ENCODE measurements at places on chromosomes 6 and 20.

DNA sequence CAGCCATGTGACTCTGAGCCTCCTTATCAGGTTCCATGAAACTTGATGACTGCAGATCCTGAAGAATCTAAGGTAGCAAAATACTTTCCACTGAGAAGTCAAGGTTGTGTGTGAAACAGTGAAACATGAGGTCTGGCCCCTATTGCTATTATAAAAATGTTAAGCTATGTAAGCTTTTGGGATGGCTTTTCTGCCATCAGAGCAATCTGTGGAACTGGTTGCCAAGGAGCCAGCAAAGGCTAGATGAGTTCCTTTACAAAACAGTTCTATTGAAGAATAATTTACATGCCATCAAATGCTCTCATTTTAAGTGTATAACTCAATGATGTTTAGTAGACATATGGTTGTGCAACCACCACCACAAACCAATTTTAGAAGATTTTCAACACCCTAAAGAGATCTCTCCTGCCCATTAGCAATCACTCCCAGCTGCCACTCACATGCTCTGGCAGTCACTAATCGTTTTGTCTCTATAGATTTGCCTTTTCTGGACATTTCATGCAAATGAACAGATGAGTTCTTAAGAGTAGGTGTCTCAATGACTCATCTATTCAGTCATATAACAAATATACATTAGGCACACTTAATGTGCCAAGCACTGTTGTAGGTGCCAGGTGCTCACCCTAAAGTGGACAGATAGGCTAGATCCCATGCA, 19.9 kb upstream of the MEP1A start:
- DNase-seq = no peak

DNA sequence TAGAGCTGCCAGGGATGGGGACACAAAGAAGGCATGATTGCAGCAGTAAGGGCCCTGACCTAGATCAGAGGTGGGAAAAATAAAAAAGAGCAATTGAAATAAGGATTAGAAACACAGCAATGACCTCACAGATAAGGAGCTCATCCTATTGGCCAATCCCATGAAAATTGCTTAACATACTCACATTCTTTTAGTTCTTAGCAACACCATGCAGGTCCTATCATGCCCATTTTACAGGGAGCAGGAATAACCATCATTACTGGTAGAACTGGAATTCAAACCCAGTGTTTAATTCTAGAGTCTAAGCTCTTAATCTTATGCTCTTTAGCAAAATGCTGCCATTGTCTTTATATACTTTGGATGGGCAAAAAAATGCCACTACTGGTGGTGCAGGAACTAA, 267.7 kb downstream of the RNF144B start:
- DNase-seq = no peak

- peak; percentile 6 for DNase-seq
Observed at GRCh38 chr6:80214436-80215022, 108.1 kb downstream of the BCKDHB start.

DNA sequence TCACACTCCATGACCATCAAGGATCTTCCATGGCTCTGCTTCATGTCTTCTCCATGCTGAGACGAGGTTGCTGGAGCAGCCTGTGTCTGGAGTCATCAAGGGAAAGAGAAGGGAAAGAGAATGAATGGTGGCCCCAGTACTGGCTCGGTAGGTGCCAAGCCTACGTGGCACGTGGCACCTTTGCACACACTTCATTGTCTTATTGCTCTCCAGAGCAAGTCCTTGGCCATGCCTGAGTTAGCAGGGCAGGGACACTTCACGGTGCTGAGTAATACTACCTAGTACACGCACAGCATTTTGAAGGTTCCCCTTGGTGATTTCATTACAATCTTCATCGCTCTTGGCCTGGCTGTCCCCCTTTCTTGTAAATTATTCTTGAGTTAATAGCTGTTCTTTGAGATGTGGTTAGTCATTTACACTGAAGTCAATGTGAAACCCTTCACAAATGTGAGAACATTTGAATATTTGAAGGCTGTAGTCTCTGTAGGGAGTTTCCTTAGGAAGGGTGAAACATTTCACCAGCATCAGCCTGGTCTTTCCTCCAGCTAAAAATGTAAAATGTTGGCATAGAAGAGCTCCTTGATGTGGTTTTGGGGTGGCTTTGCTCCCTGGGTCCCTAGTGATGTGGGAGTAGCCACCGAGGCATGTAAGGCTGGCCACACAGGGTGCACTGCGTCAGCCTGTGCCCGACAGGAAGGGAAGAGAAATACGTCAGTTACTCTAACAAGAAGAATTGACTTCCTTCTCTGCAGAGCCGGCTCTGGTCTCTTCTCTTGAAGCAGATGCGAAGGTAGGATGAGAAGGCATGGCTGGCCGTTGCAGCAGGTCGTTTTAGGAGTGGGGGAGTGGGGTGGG, at the start of gene SYTL3:
Gene SYTL3 (plus strand): TSS at position 766 of the 855 bp plus-strand sequence. CDS start 13,215 bp downstream, outside the sequence.
- peak; percentile 91 for DNase-seq

GRCh38 chr6:159067334-159067733, 22.5 kb upstream of the TAGAP start:
- no peak for DNase-seq

DNA sequence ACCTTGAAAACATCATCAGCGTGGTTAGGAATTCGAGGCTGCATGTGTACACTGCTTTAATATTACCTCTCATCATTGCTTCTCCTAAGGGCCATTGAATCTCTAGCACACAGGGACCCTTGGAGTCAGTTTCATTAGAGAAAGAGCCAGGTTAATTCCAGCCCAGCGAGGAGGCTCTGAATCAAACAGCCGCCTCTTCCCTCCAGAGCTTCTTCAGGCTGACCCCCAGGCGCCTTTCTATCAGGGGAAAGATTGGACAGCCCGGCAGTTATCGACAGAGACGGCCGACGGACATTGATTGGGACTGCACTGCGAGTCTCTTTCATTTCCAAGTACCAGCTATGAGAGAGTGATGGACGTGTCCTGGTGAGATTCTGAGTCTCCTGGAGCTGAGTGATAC, 159.2 kb downstream of the ANKRD60 start:
- no peak for DNase-seq
